ENCODE measurements at places on chromosomes 12 and 14.

DNA sequence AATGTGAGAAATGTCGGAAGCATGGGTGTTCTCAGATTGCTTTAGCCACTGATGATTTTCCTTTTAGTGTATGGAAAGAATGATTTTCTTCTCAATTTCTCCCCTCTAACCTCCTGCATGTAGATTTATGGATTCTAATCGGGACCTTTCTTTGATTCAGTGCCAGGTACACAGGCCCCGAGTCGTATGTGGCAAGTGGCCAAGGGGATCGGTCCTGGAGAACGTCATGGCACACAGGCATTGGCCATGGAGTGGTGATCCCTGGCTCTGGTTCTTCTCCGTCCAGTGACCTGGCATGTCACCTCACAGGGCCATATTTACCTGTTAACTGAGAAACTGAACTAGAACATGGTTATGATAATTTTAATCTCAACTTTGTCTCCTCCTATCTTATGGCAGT is 58.1 kb downstream of the ETV6 start:
- no peak for DNase-seq

- DNase-seq = no peak
Measured at GRCh38 chr14:84894254-84894653, 635.7 kb upstream of the FLRT2 start.

GRCh38 chr14:50303744-50304471 is 8.1 kb downstream of the L2HGDH start:
- no peak for DNase-seq

DNA sequence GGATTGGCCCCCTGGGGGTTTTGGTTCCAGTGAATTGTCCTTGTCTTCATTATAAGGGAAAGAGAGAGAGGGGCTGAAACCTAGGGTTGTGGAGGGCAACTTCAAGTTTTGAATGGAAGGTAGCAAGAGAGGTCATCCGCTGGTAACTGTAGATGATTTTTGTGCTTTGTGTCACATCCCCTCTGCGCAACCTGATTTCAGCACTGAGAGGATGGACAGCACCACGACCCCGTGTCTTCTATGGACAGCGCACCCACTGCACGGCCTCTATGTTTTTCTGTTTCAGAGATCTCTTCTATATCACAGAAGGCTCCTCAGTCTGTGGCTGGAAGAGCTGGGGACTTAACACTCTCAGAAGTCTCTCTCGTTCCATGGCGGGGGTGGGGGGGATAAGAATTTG is 127.0 kb upstream of the RPH3A start:
- no peak for DNase-seq

DNA sequence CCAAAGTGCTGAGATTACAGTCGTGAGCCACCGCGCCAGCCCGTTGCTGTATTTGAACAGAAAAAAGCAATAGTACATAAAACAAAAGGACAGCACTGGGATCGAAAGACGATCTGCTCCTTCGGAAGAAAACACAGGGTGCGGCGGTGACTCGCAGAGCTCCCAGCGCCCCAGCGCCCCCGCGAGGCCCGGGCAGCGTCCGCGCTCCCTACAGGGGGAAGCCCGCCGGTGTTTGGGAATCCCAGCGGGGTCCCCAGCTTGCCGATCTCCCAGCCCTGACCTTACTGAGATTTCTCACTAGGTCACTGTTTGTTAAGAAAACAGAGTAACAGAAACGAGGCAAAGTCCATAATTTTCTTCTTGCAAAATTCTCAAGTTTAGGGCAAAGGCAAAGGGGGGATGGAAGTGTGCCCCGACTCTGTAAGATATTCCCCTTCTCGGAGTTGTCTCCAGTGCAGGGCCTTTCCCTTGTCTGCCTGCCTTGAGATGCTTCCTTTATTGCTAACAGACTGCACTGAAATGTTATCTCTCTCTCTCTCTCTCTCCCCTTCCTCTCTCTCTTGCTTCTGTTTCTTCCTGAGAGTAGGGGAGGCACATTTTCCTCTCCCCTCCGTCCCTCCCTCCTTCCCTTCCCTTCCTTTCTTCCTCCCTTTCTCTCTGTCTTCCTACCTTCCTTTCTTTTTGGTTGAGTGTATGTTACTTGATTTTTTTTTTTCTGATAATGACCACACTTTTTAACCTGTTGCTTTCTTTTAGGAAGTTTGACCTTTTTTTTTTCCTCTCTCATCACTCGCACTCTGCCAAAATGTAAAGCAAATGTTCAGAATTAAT is 91.9 kb downstream of the TMEM30B start:
- no peak for DNase-seq

DNA sequence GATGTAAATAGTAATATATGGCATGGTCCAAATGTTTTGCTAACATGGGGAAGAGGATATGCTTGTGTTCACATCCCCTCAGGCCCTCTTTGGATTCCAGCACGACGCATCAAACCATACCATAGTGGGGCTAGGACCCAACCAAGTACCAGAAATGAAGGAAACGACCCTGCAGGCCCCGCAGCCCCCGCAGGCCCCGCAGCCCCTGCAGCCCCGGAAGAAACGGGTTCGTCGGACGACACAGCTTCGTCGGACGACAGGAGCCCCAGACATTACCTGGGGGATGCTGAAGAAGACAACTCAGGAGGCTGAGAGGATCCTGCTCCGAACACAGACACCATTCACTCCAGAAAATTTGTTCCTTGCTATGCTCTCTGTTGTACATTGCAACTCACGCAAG is 119.9 kb downstream of the PPHLN1 start:
- no peak for DNase-seq

- no peak for DNase-seq
Measured at GRCh38 chr12:89991807-89992590, 283.4 kb upstream of the ATP2B1 start.

DNA sequence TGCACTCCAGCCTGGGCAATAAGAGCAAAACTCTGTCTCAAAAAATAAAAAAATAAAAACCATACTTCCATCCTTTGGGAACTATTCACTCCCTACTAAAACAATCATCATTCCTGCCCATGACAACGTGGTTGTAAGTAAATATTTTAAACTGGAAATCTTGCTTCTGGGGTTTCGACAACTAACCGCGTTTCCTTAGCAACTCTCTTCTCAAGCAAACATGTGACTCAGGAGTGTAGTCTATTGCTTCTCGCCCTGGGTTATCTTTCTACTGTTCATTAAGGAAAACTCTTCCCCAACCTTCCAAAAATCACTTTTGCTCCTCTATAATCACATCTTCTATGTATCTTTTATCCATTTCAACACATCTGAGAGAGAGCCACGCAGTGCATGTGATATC is 21.8 kb downstream of the APPL2 start:
- DNase-seq = no peak

DNA sequence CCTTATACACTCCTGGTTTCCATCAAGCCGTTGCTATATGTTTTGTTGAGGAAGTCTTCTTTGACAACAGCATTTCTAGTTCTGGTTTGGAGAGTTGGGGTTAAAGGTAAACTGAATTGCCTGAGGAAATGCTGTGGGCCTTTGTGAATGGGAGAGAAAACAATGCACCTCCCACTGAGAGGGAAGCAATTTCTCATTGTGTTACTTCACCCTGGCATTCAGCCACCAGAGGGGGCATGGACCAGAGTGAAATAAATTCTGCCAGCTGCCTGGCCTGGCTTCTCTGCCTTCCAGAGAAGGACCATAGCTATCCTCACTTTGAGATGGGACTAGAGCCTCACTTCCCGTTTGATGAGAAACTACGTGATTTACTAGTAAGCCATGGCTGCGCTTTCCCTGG is 475.3 kb downstream of the EGLN3 start:
- DNase-seq = peak; percentile 57

- no peak for DNase-seq
Measured at GRCh38 chr12:88957358-88957757, 377.1 kb upstream of the KITLG start.

DNA sequence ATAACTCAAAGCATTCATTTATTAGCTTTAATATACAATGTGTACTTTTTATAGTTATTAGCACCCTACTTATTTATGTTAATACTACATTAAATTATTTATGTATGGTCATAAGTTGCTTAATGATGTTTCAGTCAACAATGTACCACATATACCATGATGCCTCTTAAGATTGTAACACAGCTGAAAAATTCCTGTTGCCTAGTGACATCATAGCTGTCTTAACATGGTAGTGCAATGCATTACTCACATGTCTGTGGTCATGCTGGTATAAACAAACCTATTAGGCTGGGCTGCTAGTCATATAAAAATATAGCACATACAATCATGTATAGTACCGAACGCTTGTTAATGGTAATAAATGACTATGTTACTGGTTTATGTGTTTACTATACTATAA is 120.4 kb downstream of the ANO6 start:
- DNase-seq = no peak

- peak; percentile 93 for DNase-seq
Measured at GRCh38 chr14:72643317-72643801, 250.5 kb downstream of the DPF3 start.

- DNase-seq = no peak
Measured at GRCh38 chr14:36874396-36875138, 212.9 kb downstream of the PAX9 start.

GRCh38 chr12:67377021-67377420 is 107.9 kb downstream of the CAND1 start:
- DNase-seq = no peak

- DNase-seq = no peak
Measured at GRCh38 chr12:110475426-110475825, 6.8 kb downstream of the FAM216A start.

GRCh38 chr12:19299765-19300164 is 139.5 kb upstream of the AEBP2 start:
- no peak for DNase-seq

DNA sequence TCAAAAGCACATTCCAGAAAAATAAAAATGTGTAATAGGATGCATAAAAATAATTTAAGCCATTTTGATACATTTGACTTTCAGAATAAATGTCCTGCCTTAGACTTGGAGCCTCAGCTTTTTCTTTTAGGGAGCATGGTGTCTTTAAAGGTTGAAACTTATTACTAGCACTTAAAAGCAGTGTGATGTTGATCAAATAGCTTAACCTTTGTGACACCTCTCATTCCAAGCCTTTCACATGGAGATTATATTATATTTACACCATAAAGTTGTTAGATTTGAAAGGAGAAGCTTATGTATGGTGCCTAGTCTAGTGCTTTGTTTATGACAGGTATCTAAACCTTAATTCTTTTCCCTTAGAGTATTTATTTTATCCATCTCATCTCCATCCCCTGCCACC is 61.9 kb downstream of the KTN1 start:
- no peak for DNase-seq

GRCh38 chr12:48813465-48814261 is 4.6 kb upstream of the CACNB3 start:
- no peak for DNase-seq

DNA sequence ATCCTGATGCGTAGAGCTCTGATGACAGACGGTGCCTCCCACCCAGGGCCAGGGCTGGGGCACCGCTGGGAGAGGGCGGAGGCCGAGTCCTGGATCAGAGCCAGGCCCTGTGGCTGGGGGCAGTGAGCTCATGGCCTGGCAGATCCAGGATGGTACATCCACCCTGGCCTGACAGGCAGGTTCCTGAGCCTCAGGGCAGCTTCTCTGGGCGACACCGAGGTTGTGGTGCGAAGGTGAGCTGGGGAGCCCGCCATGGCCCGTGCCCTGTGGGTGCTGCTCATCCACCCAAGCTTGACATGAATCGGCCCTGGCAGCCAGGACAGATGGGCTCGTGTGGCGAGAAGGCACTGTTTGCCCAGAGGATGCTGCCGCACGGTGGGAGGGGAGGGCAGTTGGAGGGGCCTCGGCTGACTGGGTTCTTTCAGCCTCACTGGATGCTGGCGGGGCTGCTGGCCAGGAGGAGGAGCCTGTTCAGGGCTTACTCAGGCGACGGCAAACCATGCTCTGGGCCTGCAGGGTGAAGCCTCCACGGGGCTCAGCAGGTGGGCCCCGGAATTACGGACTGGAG is 16.6 kb downstream of the LRTM2 start:
- DNase-seq = no peak

- DNase-seq = no peak
Measured at GRCh38 chr12:81000831-81001230, 63.1 kb upstream of the LIN7A start.

GRCh38 chr12:19652386-19652785 is 213.1 kb downstream of the AEBP2 start:
- no peak for DNase-seq

- DNase-seq = peak; percentile 39
Measured at GRCh38 chr12:107436376-107436775, 249.2 kb upstream of the PWP1 start.

GRCh38 chr14:49962621-49963020 is 69.7 kb downstream of the ARF6 start:
- DNase-seq = no peak

GRCh38 chr14:71289536-71289935 is 382.3 kb downstream of the PCNX1 start:
- DNase-seq = no peak

GRCh38 chr12:96701856-96702255 is 205.2 kb upstream of the NEDD1 start:
- no peak for DNase-seq

DNA sequence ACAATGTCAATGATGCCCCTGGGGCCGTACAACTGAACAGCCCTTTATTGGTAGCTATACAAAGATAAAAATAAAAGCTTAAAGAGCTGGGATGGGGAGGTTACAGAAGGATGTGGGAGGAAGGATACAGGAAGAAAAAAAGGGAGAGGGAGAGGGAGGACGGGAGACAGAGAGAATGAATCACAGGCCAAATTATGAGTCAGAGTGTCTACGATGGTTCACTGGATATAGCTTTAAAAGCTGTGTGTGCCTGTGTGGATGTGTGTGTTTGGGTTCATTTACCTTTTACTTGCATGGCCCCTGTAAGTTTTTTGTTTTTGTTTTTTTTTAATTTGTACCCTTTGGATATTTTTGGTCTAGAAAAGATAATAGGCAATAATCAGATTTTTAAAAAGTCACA is 111.9 kb downstream of the CCDC60 start:
- no peak for DNase-seq

GRCh38 chr12:44193281-44193680 is 357.4 kb downstream of the TMEM117 start:
- DNase-seq = no peak

DNA sequence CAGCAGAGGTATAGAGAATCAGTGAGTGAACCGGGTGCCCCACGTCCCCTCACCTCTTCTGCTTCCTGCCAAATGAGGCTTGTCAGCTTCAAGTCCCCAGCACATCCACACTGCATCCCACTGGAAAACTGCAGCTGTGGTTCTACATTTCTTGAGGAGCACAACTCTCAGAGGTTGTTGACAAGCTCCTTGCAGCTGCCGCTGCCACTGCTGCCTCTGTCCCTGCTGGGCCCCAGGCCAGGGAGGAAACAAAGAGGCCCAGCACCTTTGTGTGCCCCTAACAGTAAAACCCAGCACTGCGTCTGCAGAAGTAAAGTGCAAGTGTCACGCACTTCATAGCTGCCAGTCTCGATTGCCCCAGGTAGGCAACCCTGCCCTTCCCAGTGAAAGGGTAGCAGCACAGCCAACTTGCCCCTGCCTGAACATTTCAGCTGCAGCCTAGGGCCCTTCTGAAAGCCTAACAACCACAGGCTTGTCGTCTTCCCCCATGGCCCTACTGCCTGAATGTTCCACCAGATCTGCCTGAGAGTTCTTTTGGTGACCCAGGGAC is 1162.1 kb upstream of the USP15 start:
- no peak for DNase-seq

DNA sequence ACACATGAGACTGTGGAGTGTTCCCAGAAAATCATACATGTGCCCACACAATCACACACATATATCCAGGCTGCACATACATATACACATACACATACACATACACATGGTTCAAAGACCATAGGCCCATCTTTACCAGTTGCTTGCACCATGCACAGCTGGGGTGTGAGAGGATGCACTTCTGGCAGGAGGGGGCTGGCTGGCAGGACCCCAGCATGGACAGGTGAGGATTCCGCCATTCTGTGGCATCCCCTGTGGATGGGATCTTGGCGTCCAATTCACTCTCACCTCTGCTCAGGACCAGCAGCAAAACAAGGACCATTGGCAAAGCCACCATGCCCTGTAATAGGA is 7.0 kb downstream of the ITGB7 start:
- no peak for DNase-seq
